ENCODE measurements at places on chromosomes 12 and 14. TPM values are rescaled to one million over a fixed set of nuclear protein-coding genes. Genes with fewer than 3 reads are reported as not detected.

TGFB3 gene
- total RNA-seq: 6.3 TPM

DEGS2 gene
- total RNA-seq: 3.2 TPM

LETMD1 gene
- 91.0 TPM for total RNA-seq

EGLN3 gene
- total RNA-seq: 8.3 TPM

OVCH1 gene
- not detected for total RNA-seq

DNA sequence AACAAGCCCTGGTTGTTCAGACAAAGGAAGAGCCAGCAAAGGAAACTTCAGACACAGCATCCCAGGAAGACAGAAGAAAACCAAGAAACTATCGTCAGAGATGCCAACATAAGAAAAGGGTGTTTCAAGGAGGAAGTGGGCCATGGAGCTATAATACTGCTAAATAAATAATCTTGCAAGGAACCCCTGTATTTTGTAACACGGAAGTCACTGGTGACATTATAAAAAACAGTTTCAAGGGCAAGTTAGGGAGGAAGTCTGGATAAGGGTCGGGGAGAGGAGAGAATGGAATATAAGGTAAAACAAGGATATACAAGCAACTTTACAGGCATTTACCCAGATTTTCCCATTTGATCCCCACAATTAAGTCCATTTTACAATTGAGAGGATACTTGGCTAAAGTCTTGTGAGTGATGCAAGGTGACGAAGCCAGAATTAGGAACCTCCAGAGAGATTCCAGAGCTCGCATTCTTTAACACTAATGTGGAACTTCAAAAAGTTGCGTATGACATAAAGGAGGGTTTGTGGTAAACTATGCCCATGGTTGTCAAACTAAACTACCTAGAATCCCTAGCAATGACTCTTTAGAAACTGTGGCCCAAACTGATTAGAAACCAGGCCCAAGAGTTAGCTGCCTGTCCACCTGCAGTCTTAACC lies 46.4 kb downstream of the PPM1H start:
- no peak for DNase-seq

GRCh38 chr14:100115726-100116125 lies 43.7 kb downstream of the DEGS2 start:
- no peak for DNase-seq

DNA sequence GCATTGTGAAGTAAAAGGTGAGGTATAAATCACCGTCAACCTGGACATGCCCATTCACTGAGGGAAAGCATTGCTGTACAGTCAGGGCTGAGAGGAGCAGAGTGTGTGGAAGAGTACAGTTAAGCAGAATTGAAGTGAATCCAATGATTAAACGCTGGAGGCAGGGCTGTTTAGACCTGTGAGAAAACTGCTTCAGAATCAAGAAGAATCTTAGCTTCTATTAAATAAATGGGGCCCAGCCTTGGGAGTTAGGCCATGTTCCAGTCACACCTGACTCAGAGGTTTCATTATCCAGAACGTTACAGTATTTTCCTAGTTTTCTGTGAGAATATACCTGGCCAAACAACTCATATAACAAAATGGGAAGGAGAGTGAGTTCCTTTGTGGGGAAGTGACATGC lies 86.9 kb downstream of the ATP23 start:
- no peak for DNase-seq

DNA sequence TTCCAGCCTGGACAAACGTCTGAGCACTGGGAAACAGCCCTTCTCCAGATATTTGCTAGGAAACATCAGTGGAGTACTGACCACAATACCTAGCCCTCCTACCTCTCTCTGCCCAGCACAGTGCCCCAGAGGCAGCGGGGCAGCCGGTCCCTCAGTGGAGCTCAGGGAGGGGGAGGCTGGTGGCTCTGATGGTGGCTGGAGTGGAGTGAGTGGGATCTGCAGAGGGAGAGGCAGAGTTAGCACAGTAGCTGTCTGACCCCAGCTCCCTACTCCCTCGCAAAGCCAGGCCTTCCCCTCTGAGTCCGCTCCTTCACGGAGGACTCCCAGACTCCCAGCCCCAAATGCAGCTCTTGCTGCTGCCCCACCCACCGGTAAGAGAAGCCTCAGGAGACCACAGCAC lies 30.0 kb downstream of the NCKAP5L start:
- DNase-seq: no peak

GRCh38 chr12:98385641-98386040 lies 129.7 kb upstream of the TMPO start:
- DNase-seq: no peak

DNA sequence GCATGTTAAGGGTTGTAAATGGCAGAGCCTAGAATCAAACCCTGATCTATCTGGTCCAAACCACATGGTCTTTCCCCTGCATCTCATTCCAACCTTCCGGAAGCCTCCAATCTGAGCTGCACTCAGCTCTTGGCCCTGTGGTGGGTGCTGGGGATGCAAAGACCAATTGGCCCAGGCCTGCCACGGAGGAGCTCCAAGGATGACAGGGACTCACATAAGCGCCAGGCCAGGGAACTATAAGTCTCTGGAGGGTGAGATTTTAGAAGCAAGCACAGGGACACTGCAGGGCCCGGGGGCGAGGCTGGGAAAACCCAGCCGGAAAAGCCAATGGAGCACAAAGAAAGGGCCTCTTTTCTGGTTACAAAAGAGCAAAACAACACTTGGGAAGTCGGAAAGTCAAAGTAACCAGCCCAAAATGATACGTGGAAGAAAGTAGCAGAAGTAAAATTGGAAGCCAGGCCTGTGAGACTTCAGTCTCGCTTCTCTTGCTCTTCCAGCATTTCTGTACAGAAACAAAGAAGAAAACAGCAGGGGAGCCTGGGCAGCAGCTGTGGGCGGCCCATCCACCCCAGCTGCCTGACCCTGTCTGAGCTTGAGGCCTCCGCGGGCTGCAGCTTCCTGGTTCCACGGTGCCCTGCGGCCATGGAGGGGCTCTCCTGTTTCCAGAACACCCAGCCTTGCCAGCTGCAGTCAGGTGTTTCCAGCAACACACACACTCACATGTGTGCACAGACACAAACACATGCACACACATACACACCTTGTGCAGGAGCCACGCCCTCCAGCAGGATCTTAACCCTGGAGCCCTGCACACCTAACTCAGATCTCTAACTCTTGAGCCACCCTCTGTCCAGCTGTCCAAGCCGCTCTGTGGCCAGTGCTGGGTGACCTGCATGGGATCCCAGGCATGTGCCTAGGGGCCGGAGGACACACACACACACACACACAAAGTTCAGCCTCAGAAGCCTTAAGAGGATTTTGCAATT lies 178.2 kb downstream of the BCL11B start:
- no peak for DNase-seq

DNA sequence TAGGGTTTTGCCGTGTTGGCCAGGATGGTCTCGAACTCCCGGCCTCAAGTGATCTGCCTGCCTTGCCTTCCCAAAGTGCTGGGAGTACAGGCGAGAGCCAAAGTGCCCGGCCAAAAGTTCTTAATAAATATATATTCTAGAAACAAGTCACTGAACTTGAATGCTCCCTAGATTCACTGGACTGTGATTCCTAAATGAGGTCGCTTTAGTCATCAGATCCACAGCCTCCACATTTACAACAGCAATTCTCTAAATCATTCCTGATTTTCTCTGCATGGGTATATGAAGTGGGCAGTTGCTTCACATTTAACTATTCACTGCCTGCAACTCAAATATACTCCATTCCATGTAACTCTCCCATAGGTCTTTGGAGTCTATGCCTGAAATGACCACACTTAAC lies 813.0 kb downstream of the GALC start:
- DNase-seq: no peak

- no peak for DNase-seq
Observed at GRCh38 chr14:20799892-20800544, 2.6 kb downstream of the RNASE1 start.

GRCh38 chr12:49797449-49797776 lies 30.8 kb downstream of the NCKAP5L start:
- no peak for DNase-seq

DNA sequence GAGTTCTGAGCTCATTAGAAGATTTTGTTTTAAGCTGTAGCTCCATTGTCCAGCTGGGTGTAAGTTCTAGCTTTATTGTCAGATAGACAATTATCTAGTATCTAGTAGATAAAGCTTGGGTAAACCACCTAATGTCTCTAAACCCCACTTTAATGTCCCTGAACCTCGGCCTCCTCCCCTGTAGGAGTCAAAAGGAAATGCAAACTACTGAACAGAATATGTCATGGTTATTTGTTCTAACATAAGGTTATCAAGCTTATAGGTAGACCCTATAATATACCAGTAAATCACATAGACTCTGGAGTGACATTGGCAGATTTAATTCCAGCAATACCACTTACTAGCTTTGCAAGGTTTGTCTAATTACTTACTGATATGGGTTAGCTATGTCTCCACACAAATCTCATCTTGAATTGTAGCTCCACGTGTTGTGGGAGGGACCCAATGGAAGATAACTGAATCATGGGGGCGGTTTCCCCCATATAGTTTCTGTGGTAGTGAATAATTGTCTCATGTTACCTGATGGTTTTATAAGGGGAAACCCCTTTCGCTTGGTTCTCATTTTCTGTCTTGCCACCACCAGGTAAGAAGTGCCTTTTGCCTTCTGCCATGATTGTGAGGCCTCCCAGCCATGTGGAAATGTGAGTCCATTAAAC lies 29.4 kb downstream of the BCAT1 start:
- no peak for DNase-seq

GRCh38 chr12:53300187-53300586 lies 692 bp downstream of the MYG1 start:
- DNase-seq: no peak

DNA sequence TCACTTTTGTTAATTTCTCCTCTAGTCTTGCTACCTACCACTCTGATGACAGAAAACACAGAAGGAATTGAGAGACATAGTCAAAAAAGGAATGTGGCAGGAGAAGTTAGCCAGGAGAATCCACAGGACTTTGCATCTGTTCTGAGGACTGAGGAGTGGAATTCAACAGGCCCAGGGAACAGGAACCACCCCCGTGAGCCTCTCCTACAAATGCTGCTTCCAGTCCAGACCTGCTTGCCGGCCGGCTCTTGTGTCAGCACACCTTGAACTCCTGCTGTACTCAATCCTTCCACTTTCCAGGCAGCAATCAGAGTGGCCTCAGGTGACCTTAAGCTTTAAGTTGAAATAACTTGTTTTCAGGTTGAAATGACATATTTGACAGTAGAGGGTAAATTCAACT lies 903.1 kb downstream of the BCL11B start:
- no peak for DNase-seq

Measured in activated naive CD4-positive, alpha-beta T cell treated with anti-CD3 and anti-CD28 coated beads, Interleukin-2, amount 50 U/mL, for 72 hours (primary cell).